ENCODE measurements at places on chromosomes 7 and 10.

DNA sequence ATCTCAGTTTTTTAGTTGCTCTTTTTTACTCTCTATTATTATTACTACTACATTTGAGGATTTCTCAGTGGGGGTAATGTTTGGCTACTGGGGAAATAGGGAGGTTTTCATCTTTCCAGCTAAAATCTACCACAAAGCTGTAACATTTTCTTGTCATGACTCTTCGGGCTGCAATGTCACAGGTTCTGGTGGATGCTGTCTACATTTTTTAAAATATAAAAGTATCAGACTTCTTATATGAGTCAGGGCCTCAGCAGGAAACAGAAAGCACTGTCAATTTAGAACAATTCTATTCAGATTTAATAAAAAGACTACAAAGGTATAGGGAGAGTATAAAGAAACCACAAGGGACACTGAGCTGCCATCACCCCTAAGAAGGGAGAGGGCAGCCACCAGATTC, 61.6 kb downstream of the DNAJC12 start:
- no peak overlapping the region for H3K27ac ChIP-seq
- no peaks in the 10 kb centered on the region for H3K27me3 ChIP-seq
- no peaks in the 10 kb centered on the region for H3K4me1 ChIP-seq
- no peak overlapping the region for H3K4me3 ChIP-seq
- no peaks in the 10 kb centered on the region for H3K36me3 ChIP-seq

DNA sequence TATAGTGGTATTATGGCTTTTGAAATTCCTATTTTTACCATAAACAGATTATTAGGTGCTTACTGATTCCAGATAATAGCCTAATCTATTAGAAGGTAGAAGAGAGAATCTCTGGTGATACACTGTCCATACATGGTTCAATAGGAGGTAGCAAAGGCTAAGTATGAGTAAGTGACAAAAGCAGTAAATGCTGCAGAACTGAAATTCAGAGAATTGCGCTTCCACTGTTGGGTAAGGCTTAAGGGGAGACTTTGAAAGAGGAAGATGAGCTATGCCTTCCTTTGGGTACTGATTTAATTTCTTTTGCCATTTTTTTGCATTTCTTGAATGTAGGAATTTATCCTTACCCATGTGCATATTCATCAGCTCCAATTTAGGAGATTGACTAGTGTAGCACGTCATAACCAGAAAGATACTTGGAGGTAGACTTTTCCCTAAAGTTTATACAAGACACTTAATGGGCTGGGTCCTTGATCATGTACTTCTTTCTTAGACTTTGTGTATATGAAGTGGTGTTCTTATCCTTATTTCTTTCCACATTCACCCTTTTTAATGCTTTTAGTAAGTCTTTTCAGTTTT, 15.3 kb downstream of the MKLN1 start:
- H3K27ac ChIP-seq: no peak overlapping the region
- no peaks in the 10 kb centered on the region for H3K36me3 ChIP-seq
- H3K4me1 ChIP-seq: no peaks in the 10 kb centered on the region

DNA sequence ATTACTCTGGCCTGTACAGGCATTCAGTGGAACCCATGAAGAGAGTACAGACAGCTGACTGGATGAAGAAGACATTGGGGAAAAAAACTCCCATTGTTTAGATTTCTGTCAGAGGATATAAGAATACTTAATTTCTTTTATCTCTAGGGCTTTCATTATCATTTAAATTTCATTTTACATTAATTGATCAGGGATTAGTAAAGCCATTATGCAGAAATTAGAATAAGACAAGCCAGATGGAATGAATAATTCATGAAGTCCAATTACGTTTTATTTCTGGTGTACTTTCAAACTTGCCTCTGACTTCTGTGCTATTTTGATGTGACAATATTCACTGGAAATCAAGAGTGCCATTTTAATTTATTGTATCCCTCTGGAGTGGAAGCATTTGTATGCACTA, 247.0 kb downstream of the SLC25A13 start:
- H3K4me3 ChIP-seq: no peak overlapping the region
- no peak for DNase-seq
- no peaks in the 10 kb centered on the region for H3K27me3 ChIP-seq
- no peaks in the 10 kb centered on the region for H3K36me3 ChIP-seq

DNA sequence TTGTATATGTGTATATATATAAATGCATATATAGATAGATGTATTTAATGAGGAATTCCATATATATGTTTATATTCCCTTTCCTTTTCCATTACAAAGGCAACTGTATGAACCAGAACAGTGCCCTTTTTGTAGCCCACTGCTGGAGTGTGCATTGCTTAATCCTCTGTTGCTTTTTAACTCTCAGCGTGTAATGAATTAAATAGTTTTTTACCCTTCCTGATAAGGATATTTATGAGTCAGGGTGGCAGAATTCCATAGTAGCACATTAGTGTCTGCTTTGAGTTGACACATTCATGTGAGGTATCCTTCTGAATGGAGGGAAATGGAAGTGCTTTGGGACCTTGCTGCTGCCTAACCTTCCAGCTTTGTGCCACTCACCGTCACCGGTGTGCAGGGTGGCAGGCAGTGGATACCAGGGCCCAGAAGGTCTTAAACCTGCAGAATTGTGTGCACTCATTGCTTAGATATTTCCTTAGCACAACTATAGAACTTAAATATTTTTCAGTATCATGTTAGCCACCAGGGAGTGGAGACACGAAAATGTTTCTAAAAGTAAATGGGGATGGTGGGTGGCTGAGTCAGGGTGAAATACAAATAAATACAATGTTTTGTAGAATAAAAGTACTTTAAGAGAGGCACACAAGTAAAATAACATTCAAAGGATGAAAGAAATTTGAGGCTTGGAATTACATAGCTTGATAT, 117.9 kb downstream of the SND1 start:
- no peaks in the 10 kb centered on the region for H3K27me3 ChIP-seq
- peaks cover 4% of the 10 kb centered on the region for H3K4me1 ChIP-seq
- no peak for DNase-seq
- H3K27ac ChIP-seq: no peak overlapping the region

- no peaks in the 10 kb centered on the region for H3K27me3 ChIP-seq
- no peak for DNase-seq
- H3K36me3 ChIP-seq: no peaks in the 10 kb centered on the region
- H3K27ac ChIP-seq: no peak overlapping the region
- H3K4me3 ChIP-seq: no peak overlapping the region
Measured at GRCh38 chr7:3561932-3562331, 260.9 kb downstream of the SDK1 start.

GRCh38 chr10:94428766-94429707, 26.7 kb downstream of the TBC1D12 start:
- H3K27ac ChIP-seq: no peak overlapping the region
- H3K4me3 ChIP-seq: no peak overlapping the region
- no peak for DNase-seq
- H3K27me3 ChIP-seq: no peaks in the 10 kb centered on the region

DNA sequence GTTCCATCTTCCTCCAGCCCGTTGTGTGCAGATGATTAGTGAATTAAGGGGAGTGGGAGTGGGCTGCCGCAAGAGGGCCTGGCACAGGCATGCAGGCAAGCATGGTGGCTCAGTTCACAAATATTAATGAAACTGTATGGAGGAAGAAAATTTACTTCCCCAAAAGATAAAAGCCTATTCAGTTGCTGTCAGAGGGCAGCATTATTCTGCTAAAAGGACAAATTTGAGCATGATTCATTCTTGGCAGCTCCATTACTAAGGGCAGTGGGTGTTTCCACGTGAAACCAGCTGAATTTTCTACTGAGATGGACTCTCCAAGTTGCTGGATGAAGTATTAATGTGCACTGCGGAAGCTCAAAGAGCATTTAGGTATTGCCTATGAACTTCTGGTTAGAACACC, 90.9 kb upstream of the WDR11 start:
- H3K27me3 ChIP-seq: peaks cover 12% of the 10 kb centered on the region
- no peak for DNase-seq
- no peaks in the 10 kb centered on the region for H3K4me1 ChIP-seq
- H3K36me3 ChIP-seq: no peaks in the 10 kb centered on the region

- no peak overlapping the region for H3K27ac ChIP-seq
- DNase-seq: no peak
- no peaks in the 10 kb centered on the region for H3K4me1 ChIP-seq
- no peak overlapping the region for H3K4me3 ChIP-seq
Measured at GRCh38 chr7:33578881-33579672, 326.3 kb upstream of the BMPER start.

DNA sequence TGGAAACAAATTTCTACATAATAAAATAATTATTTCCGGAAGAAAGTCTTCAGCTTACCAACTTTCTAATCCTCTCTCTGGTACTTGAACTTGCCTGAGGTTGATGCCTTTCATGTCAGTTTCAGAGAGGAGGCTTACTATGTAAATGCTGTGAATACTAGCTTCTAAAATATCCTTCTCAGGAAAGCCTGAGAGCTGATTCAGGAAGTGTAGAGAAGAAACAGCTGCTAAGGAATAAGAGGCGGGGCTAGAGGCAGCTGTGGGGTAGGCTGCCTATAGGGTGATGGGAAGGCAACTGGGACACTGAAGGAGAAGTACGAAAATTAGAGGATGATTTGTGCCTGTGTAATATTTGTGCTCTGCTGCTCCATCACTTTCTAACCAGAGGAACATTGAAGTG, 69.3 kb downstream of the AVL9 start:
- no peak overlapping the region for H3K4me3 ChIP-seq
- no peak for DNase-seq
- no peak overlapping the region for H3K27ac ChIP-seq
- no peaks in the 10 kb centered on the region for H3K27me3 ChIP-seq
- H3K36me3 ChIP-seq: peaks cover 6% of the 10 kb centered on the region
- H3K4me1 ChIP-seq: no peaks in the 10 kb centered on the region

- no peak overlapping the region for H3K4me3 ChIP-seq
- no peak overlapping the region for H3K27ac ChIP-seq
Measured at GRCh38 chr7:118429141-118429540, 204.6 kb downstream of the ANKRD7 start.

DNA sequence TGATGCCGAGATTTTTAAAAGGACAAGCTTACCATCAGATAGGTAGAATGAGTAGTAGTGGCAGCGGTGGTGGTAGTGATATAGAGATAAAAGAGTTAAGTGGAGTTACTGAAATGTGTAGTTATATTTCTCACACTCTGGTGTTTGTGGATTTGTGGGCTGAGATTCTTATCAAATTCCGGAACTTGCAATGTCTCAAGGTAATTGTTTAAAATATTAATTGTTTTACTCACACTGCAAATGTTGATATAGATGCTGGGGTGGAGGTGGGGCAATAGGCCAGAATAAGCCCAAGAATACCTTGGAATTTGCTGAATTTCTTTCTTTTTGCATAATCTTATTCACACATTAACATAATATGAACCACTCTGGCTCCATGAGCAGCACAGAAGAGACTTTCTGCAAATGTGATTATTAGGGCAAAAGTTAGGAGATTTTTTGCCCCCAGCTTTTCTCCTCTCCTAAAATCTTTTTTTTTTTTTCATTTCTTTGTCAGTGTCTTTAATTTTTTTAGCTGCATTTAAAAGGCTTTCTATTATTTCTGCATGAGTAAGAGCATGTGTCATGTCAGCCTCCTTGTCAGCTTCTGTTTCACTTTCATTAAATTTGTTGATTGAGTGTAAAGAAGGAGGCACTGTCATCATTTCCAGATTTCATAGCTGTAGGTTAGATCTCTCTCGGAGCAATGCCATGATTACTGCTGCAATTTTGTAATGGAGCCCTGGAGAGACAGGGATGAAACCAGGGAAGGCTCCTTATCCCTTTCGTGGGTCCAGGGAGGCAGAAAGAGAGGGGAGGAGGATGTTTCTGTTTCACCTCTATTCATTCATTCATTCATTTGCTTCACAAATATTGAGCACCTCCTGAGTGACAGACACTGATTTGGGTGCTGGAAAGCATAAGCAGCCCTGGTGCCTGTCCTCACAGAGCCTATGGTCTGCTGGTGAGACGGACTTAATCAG, 13.1 kb upstream of the SGMS1 start:
- H3K27me3 ChIP-seq: no peaks in the 10 kb centered on the region
- H3K4me1 ChIP-seq: no peaks in the 10 kb centered on the region
- H3K27ac ChIP-seq: no peak overlapping the region
- no peaks in the 10 kb centered on the region for H3K36me3 ChIP-seq

DNA sequence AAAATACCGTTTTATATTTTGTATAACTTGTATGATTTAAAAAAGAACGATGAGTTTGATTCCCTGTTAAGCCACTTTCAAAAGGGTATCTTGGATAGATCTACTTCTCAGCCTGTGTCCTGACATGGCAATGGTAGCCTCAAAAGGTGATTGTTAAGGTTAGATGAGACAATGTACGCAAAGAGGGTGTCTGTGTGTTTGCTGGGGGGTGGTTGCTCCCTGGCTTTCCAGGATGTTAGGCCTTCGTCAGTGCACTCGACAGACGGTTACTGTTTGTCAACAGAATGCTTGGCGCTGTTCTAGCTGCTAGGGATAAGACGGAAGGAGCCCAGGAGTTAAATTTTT, 90.3 kb downstream of the NEURL1 start:
- H3K27me3 ChIP-seq: no peaks in the 10 kb centered on the region
- no peak for DNase-seq
- no peak overlapping the region for H3K27ac ChIP-seq
- no peaks in the 10 kb centered on the region for H3K36me3 ChIP-seq
- H3K4me1 ChIP-seq: peaks cover 10% of the 10 kb centered on the region

DNA sequence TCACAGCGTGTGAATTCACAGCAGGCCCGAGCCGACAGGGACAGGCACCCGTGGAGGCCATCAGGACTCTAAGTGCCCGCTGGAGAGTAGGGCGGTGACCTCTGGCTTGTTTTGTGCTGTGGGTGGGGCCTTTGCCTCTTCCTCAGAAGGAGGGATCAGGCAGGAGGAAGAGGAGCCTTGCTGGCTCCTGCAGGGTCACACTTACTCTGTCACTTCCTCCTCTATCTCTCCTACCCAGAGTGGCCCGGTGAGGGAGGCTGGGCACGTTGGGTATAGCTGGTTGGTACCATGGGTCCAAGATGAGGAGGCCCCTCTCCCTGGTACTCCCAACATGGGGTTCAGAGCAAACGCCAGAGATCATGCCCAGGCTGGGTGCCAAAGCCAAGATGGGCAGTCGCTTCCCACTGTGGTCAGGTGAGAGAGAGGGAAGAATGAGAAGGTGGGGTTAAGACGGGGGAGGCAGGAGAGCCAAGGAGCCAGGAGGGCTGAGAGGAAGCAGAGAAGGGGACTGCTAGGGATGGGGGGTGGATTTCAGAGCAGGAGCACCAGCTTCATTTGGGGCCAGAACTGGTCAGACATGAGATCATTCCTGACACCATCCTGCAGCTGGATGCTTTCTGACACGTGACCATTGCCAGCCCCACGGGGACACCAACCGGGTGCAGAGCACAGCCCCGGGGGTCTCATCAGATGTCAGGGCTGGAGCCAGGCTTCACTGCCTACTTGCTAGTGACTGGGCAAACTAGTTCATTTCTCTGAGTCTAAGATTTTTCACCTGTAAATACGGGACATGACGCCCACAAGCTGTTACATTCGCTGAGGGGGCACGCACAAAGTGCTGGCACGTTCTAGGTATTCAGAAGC, 54.8 kb upstream of the CACUL1 start:
- H3K36me3 ChIP-seq: no peaks in the 10 kb centered on the region
- no peak for DNase-seq
- H3K27ac ChIP-seq: no peak overlapping the region
- H3K27me3 ChIP-seq: no peaks in the 10 kb centered on the region
- H3K4me3 ChIP-seq: no peak overlapping the region
- peaks cover 6% of the 10 kb centered on the region for H3K4me1 ChIP-seq

Data from neuronal stem cell (in vitro differentiated cells).